ENCODE measurements at places on chromosomes 1 and 21. TPM values are rescaled to one million over a fixed set of nuclear protein-coding genes. Genes with fewer than 3 reads are reported as not detected.

- DNase-seq: peak; percentile 11
Observed at GRCh38 chr1:5423109-5423508, 569.1 kb downstream of the NPHP4 start.

The OR6N1 gene
- total RNA-seq: not detected

The EDN2 gene
- not detected for total RNA-seq

The SYT11 gene
- 56.8 TPM for total RNA-seq

The TRIM58 gene
- total RNA-seq: not detected

All from OCI-LY7 (cell line).